ENCODE measurements at places on chromosomes 13 and 19.

GRCh38 chr13:50283017-50283416 is 267.8 kb downstream of the KCNRG start:
- no peak for DNase-seq

DNA sequence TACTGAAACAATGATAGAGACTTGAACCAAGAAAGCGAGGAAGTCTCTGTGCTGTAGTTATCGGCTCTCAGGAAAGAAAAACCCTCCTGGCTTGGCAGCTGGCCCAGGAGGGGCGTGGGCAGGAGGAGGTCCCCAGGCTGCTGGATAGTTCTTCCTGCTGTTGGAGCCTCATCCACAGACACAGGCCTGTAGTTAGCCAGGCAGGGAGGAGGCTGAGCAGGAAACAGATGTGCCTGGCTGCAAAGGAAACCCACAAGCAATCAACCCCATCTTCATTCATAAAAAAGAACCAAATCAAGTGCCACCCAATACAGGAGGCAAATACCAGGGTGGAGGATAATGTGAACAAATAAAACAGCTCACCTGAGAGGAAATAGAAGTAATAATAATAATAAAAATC is 86.2 kb downstream of the IRS2 start:
- peak; percentile 41 for DNase-seq

GRCh38 chr13:54513254-54513653 is 1484.6 kb downstream of the OLFM4 start:
- no peak for DNase-seq

DNA sequence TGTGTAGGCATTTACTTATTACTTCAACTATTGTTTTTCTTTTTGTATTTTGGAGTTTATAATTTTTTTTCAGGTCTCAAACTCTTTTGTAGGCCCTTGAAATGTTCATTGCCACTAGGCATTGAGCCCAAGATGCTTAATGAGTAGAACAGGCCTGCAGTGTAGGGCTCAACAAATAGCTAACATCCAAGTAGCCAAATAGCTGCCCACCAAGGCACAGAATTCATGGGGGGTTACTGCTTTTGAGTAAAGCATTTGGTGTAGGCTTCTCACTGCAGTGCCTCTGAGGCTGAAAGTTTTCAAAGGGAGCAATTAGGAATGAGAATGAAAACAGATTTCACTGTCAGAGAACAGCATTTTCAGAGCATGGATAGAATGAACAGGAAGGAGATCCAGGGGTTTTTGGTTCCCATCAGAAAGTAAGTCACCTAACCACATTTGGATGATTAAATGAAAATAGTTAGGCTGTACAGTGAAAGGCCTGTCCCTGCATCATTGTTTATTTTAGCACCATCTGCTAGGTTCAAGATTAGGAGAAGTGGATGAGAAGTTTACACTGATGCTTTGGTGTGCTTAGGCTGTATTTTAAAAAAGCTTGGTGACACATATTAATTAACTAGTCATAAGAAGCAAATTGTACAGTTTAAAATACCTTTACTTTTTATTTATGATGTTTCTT is 61.0 kb downstream of the EDNRB start:
- DNase-seq: no peak

GRCh38 chr19:55433292-55433691 is 9.8 kb downstream of the SHISA7 start:
- DNase-seq: no peak

GRCh38 chr13:59352600-59352999 is 811.1 kb downstream of the DIAPH3 start:
- no peak for DNase-seq

DNA sequence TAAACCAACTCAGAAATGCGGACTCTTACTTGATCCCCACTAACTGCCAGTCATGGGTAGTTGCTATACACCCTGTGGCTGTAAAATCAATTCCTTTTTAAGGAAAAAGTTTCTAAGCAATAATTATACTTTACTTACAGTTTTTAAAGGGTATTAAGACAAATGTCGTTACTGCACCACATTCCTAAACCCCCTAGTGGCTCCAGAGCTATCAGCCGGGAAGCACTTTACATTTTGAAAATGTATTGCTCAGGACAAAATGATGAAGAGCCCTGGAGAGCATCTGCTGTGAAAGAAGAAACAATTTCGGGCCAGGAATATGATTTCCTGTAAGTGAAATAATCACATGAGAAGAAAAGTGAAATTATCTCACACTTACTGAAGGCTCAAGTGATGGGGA is 36.7 kb downstream of the DCLK1 start:
- no peak for DNase-seq

DNA sequence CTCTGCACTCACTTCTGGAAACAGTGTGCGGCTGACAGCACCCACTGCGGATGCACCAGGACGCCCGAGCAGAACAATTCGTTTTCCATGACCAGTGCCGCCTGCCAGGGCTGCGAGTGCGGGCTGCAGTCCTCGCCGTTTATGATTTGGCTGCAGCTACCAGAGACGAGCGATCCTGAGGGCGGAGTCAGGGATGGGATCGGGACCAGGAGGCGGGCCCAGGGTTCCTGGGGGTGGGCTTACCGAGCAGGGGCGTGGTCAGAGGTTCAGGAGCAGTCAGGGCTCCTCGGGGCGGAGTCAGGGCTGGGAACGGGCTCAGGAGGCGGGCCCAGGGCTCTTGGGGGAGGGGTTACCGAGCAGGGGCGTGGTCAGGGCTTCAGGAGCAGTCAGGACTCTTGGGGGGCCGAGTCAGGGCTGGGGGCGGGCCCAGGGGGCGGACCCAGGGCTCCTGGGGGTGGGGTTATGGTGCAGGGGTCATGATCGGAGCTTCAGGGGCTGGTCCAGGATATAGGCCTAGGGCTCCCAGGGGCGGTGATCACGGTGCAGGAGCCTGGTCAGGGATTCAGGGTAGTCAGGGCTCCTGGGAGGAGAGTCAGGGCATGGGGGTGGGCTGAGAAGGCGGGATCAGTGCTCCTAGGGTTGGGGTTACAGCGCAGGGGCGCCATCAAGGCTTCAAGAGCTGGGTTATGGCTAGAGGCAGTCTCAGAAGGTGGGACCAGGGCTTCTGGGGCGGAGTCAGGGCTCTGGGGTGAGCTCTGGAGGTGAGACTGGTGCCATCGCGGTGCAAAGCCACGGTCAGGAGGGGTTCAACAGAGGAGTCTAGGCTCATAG is 1.7 kb downstream of the KLK4 start:
- peak; percentile 85 for DNase-seq

DNA sequence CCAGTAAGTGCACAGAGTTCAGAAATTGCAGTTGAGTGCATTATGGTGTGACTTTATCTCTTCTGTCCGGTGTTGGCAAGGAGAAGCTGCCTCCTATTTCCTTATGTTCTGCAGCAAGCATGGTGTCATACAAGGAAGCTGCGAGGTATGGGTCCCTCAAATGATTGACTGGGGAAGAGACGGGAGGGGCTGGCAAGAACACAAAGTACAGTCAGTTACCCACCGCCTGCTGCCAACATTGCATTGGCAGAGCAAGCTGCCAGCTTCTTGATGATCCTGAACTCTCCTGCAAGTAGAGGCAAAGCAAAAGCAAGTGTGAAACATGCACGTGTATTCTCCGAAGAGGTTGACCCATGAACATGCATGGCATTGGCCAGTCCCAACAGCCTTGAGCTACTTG is 1013.6 kb downstream of the UQCRFS1 start:
- DNase-seq: no peak

GRCh38 chr13:35500144-35500543 is 23.7 kb upstream of the MAB21L1 start:
- DNase-seq: no peak

DNA sequence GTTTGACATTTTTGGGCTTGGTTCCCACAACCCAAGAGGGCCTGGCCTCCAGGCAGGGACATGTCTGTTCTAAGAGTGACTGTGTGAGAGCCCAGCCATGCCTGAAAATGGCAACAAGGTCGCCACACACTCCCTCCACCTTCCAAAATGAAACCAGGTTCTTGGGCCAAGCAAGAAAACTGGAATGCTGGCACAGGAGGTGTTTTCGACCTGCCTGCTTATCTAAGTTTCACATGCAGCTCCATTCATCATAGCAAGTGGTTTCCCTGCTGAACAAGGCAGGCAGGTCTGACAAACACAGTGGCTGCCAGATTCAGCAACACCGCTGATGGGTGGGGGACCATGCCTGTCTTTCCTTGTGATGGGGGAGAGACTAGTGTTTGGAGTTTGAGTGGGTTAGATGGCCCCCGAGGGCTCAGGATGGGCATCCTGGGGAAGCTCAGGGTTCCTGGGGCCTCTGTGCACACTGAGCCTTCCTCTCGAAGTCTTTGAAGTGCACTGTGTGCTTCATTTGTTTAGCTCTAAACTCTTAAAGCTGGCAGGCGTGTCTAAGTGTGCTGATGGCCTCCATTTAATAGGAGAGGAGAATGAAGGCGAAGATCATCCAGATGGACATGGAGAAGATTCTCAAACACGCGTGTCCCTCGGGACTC is 17.9 kb upstream of the GAS6 start:
- no peak for DNase-seq

DNA sequence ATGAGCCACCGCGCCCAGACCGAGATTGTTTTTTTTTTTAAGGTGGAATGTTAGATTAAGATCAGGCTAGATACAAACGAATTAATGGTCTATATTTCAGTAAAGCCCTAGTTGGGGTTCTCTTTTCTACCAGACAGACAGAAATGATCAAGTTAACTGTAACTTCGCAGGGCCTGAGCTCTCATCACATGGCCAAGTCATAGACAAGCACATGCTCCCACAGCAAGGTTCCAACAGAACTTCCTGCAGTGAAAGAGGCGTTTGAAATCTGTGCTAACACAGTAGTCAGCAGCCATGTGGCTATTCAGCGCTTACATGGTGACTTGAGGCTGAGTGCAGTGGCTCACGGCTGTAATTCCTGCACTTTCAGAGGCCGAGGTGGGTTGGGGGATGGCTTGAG is 34.7 kb upstream of the SEMA6B start:
- DNase-seq: no peak

DNA sequence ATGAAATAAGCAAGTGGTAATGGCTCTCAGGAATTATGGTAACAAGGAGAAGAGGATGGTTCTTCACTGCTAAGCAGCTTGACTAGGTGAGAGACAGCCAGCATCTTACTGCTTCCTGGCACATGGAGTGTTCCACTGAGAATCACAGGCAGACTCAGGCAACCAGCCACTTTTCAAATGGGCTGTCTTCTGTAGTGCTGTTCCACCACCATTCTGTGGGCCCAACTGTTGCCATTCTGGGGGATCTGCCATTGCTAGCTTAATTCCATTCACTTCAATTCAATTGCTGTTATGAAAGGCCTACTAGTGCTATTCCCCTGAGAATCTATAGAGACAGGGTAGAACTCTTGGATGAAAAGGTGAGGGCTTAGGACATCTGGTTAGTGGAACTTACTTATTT is 341.9 kb downstream of the KCNRG start:
- DNase-seq: no peak

GRCh38 chr13:34257966-34258365 is 440.0 kb downstream of the RFC3 start:
- no peak for DNase-seq

GRCh38 chr19:44959691-44960090 is 4.5 kb downstream of the CLPTM1 start:
- DNase-seq: no peak

GRCh38 chr13:66563076-66563475 is 667.1 kb downstream of the PCDH9 start:
- no peak for DNase-seq

GRCh38 chr19:35897706-35898451 is 2.5 kb downstream of the NFKBID start:
- DNase-seq: no peak

DNA sequence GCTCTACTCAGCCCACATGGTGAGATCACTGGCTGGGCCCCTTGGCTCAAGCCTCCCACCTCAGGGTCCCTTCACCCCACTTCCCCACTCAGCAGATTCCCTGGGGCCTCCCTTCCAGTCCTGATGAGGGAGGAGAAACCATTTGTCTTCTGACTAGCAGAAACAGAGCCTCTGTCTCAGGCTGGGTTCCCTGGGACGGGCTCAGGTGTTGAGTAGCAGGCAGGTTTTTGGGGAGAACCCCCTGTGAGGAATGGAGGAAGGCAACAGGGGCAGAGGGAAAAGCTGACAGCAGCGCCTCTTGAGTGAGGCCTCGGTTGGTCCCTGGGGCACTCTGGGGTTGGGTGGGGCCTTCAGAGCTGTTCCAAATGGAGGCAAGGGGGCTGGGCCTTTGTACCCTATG is 452.2 kb downstream of the TSHZ3 start:
- DNase-seq: no peak

GRCh38 chr19:55044771-55045716 is 7.0 kb upstream of the GP6 start:
- DNase-seq: no peak

DNA sequence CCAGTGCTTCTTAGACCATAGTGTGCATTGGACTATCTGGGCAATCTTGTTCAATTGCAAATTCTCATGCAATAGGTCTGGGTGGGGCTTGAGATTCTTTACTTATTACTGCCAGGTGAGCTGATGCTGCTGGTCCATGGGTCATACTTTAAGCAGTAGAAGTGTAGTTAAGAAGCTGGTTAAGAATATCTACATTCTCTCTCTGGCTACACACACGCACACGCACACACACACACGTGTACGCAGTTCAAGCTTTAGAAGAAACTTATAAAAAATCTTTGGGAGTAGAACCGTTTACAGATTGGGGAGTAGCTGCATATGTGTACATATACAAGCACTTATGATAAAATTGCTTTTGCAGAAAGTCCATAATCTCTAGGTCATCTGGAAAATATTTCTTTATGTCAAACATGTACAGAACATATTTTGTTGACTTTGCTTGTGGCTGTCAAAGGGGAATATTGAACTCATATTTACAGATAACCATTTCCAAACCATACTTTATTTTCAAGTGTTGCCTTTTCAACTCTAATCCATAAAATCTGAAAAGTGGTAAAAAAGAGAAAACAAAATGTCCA is 99.7 kb downstream of the GPC6 start:
- no peak for DNase-seq

- DNase-seq: no peak
These were observed 6.9 kb upstream of the AMER2 start for GRCh38 chr13:25179011-25179410.

DNA sequence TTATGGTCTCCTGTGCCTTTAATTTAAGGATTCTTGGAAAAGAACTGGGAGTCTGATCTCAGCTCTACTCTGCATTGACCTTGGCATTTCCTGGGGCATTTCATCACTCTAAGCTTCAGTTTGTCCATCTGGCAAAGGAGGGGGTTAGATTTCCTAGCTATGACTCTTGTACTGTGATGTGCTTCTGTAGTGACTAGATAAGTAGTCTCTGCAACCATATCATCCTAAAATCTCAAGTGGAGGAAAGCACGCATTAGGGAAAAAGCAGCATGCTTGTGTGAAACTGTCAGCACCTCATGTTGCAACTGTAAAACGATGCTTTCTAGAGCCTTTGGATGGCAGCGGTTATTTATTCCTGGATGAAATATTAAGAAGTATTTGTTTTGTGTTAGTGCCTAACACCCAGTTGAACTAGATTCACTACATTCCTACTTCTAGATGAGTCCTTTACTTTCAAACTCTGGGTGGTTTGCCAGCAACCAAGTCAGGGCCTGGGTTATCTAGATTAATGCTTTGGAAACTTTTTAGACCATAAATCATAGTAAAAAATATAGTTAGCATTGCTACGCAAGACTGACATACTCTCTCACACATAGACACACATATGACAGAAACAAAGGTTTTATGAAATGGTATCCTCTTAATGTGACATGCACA is 6.8 kb downstream of the WDFY2 start:
- no peak for DNase-seq

Data from SW480 (cell line).